A549 treated with Hydrocortisone at 1 μM for 4 hours (cell line): ENCODE measurements at places on chromosomes 12 and 14. TPM values are rescaled to one million over a fixed set of nuclear protein-coding genes. Genes with fewer than 3 reads are reported as not detected.

Gene SLC16A7
- 0.12 to 0.34 TPM (median 0.17 TPM) in 5 replicates for total RNA-seq

Gene GPR84
- total RNA-seq: 0.08 to 0.11 TPM in 2 of 5 replicates, not detected in the others

Gene KERA
- not detected in 5 replicates for total RNA-seq

Gene THAP2
- 3.5 to 5.1 TPM (median 4.7 TPM) in 5 replicates for total RNA-seq

Gene ATF7IP
- 4.2 to 5.0 TPM (median 4.9 TPM) in 5 replicates for total RNA-seq

Gene B4GALNT3
- 0.47 to 0.71 TPM (median 0.60 TPM) in 5 replicates for total RNA-seq

Gene CFAP251
- 0.85 to 1.7 TPM (median 1.3 TPM) in 5 replicates for total RNA-seq

Gene TMEM63C
- total RNA-seq: 4.8 to 6.0 TPM (median 5.4 TPM) in 5 replicates

Gene CCDC92
- total RNA-seq: 20.9 to 27.5 TPM (median 25.9 TPM) in 5 replicates

Gene STXBP6
- 1.9 to 2.6 TPM (median 2.0 TPM) in 5 replicates for total RNA-seq

Gene YARS2
- 29.3 to 36.1 TPM (median 34.1 TPM) in 5 replicates for total RNA-seq
